ENCODE measurements at places on chromosomes 2 and 18. TPM values are rescaled to one million over a fixed set of nuclear protein-coding genes. Genes with fewer than 3 reads are reported as not detected.

Gene WDFY1
- total RNA-seq = 112 TPM

Gene RAB17
- 9.5 TPM for total RNA-seq

Gene RGPD4
- total RNA-seq = not detected

Gene ARID5A
- 15.8 TPM for total RNA-seq

Gene TXNDC2
- total RNA-seq = 0.10 TPM
